Posterior vena cava (tissue), 2 donors: ENCODE measurements at places on chromosomes 1 and 21.

- DNase-seq = no peak
These were observed 390 bp upstream of the NGF start for GRCh38 chr1:115338457-115338820.

DNA sequence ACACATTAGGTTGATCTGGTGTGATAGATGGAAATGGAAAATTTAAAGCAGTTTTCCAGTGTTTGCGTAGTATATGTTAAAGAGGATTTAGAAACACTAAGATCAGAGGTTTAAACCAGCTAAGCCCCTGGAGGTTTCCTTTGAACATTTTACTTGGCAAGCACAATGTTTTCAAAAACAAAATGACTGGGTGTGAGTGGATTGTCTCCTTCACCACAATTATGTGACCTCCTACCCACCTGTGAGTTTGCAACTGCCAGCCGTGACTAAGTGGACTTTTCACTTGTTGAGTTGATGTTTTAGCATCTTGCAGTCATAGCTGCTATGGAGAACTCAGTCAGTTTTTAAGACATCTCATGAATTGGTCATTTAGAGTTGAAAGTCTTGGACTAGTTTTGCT, 4.7 kb downstream of the CCDC190 start:
- no peak for DNase-seq

GRCh38 chr1:3908886-3909517, 8.9 kb upstream of the C1orf174 start:
- no peak for DNase-seq

DNA sequence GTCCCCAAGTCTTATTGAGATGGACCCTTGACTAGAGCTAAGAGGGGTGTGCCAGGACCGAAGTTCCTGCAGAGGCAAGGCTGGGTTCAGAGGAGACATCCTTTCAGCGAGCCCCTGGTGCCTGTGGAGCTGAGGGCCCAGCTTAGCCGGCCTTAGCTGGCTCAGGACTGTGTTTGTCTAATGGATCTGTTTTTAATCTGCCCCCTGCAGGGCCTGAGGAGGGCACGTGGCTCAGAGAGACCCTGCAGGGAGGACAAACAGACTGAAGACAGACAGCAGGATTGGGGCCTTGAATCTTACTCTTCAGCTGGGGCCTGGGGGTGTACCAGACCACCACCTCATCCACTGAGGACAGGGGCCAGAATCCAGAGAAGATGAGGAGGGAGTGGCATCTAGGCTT, 1.6 kb downstream of the CRABP2 start:
- DNase-seq = no peak

DNA sequence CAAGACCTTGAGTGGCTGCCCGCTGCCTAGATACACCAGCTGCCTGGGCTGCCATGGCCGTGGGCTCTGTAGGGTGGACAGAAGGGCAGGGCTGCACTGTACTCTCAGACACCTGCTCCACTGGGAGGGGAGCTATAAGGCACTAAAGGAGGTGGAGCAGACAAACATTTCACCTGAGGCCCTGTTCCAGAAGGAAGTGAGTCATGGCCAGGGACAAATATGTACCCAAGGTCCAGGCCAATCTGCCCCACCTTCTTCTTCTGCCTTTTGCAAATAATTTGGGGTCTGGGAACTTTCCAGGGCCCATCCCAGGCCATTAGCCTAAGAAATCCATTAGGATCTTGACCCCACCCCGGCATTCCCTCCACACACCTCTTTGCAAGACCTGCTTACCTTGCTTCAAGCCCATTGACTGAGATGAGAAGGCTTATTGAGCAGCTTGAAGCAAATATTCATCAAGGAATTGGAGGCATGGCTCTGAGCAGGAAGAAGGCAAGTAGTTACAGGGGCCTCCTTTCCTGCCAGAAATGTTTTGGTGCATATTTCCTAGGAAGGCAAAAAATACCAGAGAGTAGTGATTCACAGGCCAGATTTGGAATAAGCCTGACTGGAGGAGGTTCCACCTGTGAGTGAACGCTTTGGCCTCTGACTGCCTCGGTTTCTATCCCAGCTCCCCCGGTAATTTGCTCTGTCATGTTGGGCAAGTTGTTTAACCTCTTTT, at the start of gene CAPN8:
Gene CAPN8 (minus strand): TSS at position 110 of the 721 bp plus-strand sequence. CDS start 55 bp downstream, at position 55.
- DNase-seq = no peak

DNA sequence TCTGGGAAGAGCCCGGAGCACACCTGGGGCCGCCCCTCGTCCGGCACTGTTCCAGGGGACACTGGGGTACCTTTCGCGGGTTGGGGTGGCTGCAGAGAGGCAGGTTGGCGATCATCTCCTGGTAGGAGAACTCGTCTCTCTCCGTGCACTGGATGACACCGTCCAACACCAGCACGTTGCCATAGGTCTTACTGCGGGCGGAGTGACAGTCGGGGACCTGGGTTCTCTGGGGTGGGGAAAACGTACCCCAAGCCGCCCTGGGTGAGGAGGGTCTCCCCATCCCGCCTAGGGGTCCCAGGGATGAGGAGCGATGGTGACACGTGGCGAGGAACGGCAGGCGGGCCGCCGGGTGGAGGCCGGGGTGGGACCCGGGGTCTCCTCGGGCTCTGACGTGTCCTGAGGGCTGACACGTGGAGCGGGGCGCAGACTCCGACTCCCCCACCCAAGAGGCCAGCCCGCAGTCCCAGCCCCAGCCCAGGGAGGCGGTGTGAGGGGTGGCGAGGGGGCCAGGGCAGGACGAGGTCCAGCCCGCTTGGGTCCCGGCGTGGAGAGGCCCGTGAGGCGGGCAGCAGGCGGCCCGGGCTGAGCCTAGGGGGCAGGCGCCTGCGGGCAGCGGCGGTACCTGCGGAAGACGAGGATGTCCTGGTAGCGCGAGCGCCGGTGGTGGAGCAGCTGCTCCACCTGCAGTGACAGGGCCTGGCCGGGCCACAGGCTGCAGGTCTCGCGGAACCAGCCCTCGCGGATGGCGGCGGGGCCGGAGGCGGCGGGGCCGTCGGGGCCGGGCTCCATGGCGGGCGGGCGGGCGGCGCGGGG, 457 bp downstream of the SRM start:
- DNase-seq = peak; percentile 76

- DNase-seq = no peak
These were observed at the start of gene IL19 for GRCh38 chr1:206770531-206771337. Gene IL19, plus strand, starts transcription at chr1:206770773. Its CDS starts 65,890 bp downstream, at chr1:206836663.

GRCh38 chr21:46319186-46319585, 4.5 kb downstream of the C21orf58 start:
- no peak for DNase-seq

- no peak for DNase-seq
These were observed 1.8 kb downstream of the BCAN start for GRCh38 chr1:156643778-156644092.

DNA sequence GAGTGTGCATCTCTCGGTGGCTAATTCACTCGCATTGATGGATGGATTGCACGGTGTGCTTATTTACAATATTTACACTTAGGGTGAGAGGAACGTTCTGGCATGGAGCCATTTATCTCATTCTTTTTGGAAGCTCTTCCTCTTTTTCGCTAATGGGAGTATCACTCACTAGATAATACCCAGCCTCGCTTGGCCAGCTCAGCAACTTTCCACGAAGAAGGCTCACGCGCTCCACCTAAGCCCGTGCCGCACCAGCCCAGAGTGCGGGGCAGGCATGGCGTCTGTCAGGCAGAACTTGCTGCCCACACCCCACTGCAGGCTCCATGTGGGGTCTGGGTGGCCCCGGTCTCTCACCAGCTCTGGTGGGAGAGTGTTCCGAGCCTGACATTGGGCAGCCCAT, 484.9 kb downstream of the NPHP4 start:
- no peak for DNase-seq

GRCh38 chr1:3258386-3259003, 189.5 kb downstream of the PRDM16 start:
- no peak for DNase-seq

DNA sequence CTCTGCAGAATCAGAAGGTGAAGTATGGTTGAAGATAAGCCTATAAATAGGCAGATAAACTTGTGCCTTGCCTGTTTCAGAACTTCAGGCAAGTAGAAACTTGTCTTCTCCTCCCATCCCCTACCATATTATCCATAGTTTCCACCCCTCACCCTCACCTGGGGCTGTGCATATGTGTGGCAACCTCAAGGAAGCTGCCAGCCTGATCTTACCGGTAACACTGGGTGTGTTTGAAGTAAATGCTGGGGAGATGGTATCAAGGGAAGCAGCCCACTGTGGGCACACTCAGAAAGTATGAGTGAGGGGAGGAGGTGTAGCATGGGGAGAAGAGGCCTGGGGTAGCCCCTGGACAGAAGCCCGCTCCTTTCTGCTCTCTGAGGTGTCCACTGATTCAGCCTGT, 14.5 kb downstream of the VANGL2 start:
- DNase-seq = no peak

DNA sequence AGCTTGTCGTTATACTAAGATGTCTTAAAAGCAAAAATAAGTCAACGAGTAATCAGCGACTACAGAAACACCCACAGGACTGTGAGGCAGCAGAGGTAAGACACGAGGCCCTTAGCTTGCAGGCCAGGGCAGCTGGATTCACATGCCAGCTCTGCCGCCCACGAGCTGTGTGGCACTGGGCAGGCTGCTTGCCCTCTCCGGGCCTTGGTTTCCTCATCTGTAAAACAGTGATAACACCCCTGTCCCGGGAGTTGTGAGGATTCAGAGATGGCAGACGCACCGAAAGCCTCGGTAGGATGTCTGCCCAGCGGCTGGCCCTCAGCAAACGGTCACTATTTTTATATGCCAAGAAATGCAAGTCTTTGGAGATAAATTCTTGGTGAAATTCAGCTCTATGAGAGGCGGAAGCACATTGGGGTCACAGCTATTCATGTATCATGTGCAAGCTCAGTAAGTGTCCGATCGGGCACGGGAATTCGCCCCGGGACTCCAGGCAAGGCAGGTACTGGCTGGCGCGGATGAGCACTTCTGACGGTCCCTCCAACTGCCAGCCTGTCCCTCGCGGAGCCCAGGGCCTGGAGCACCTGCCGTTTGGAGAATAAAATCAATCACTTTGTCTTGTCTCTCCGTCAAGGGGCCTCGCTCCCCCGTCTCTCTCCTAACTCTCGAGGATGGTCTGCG, 1.1 kb downstream of the C2CD2 start:
- peak; percentile 83 for DNase-seq

- no peak for DNase-seq
These were observed 329.5 kb upstream of the DUSP10 start for GRCh38 chr1:222071387-222071786.

GRCh38 chr21:37183749-37184148, 83.4 kb downstream of the VPS26C start:
- DNase-seq = no peak

GRCh38 chr1:50750021-50750619, 209.9 kb downstream of the FAF1 start:
- no peak for DNase-seq

GRCh38 chr1:22332795-22333499, 118.7 kb upstream of the ZBTB40 start:
- peak; percentile 66 for DNase-seq

DNA sequence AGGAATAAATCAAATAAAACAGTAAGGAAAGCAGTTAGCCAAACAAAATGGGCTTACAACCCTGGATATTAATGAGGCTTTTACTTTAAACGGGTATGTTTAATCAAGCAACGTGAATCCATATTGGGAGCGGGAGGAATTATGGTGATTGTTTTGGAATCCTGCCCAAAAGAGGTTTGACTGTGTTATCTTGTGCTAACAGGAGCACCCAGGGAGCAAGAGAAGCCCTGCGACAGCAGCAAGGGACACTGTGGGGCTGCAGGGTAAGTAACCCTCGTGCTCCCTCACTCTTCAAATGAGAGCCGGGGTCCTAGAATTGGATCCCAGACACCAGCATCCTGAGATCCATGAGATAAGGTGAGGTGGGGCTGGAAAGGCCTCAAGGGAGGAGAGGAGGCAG, 72.6 kb upstream of the PGBD5 start:
- no peak for DNase-seq

DNA sequence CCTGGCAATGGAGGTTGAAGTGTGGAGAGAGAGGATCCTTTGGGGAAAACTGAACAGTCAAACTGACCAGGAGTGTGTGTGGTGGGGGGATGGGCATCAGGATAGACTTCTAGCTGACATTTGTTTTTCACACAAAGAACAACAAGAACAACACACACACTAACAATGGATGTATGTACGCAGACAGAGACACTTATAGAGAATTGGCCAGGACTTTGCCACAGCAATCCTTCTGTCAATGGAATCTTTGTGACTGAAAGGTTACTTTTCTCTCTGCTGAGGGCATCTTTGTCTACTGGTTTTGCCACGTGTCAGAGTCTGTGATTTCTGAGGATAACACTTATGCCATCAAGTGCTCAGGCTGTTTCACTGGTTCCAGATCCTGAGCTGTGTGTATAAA, 12.4 kb upstream of the FCGR2A start:
- no peak for DNase-seq

DNA sequence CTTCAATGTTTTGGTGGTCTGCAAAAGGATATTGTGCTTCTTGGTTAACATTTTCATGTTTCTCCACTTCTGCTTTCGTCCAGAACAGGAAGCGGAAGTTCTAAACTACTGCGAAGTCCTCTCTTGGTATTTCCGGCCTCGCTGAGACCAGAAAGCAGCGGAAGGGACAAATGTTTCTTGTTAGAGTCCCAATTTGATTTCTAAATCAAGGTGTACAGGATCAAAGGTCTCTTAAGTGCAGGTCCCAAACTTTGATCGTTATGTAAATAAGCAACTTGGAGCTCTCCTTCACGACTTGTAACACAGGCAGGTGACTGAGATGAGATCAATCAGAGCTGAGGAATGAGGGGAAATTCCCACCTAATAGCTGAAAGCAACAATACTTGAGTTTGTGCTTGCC, 40.1 kb upstream of the HMCN1 start:
- no peak for DNase-seq

- DNase-seq = no peak
These were observed 8.7 kb upstream of the PIK3C2B start for GRCh38 chr1:204503122-204503912.

DNA sequence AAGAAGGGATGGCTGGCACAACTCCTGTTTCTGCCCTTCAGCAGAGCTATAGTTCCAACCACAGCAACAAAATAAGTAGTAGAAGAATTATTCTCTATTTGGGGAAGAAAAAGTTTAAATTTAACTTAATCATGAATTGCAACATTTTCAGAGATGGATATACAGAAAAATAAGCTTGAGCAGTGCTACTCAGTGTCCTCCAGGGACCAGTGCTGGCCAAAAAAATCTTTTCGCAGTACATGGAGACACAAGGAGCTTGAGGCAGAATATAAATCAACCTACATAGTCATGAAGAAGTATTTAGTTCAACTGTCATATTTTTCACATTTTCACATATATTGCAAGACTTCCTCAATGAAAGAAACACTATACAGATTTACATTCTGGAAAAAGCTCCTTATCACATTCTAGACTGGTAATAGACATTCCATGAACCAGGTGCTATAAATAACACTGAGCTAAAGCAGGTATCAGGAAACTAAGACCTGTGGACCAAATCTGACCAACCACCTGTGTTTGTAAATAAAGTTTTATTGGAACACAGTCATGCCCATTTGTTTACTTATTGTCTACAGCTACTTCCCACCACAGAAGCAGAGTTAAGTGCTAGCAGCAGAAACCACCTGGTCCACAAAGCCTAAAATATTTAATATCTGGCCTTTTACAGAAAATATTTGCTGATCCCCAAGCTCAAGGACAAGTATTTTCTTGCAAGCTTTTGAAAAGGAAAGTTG, 101.9 kb downstream of the RGS21 start:
- DNase-seq = no peak

- DNase-seq = no peak
These were observed 284.1 kb downstream of the BRINP3 start for GRCh38 chr1:190193508-190194115.

- DNase-seq = no peak
These were observed 61.7 kb downstream of the ELK4 start for GRCh38 chr1:205570173-205570501.

- no peak for DNase-seq
These were observed 67.2 kb upstream of the RUNX3 start for GRCh38 chr1:24996983-24997893.
